ENCODE measurements at places on chromosomes 1 and 21.

- peak; percentile 37 for DNase-seq
Observed at GRCh38 chr1:1116701-1117468, 996 bp upstream of the C1orf159 start.

GRCh38 chr1:153025797-153026196, 5.2 kb upstream of the SPRR1B start:
- DNase-seq: no peak

DNA sequence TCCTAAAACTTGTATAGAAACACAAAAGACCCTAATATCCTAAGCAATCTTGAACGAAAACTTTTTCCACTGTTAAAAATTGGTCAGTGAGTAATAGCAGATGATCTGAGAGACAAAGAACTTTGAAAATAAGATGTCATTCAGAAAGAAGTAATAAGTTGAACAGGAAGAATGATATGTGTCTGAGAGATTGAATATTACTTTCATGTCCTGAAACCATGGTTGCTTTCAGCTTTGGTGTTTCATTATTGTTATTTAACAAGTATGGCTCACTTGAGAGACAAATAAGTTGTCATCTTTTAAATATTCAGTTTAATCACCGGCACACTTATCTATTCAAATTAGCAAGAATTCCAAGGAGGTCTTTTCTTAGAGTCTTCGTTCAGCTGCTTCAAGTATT, 11.4 kb downstream of the PRKACB start:
- no peak for DNase-seq

GRCh38 chr1:13583966-13584791, 547 bp downstream of the PDPN start:
- DNase-seq: no peak

GRCh38 chr1:22895357-22895756, 77.3 kb downstream of the LACTBL1 start:
- DNase-seq: no peak

DNA sequence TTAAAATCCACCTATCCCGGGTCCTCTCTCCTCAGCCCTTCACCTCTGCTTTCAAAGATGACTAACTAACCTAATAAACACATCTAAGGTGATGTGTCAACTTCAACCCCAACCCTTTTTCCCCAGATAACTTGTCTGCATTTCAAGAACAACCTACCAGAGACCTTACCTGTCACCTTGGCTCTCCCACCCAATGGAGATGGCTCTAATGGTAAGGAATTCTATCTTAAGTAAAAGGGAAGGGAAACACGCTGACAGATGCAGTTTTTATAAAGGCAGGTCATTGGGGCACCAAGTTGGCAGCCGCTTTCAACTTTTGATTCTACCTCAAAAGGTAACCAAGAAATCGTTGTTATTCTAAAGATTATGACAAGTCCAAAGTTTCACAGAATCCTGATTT, 37.6 kb downstream of the MRPL39 start:
- no peak for DNase-seq

DNA sequence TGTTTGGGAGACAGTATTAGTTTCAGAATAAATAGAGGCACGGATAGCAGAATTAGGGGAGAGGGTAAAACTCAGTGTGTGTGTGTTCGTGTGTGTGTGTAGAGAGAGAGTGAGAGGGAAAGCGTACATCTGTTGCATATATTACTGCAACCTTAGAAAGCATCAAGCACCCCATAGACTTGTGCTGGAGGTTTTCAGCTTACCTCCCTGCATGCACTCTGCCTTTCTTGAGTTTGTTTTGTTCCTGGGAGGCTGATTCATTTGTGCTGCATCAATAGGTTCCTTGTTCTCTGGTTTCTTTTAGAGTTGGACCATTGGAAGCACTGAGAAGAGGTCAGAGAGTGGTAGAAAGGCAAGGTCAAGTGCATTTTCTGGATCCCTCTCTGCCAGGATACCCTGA, 104.4 kb upstream of the KCNK1 start:
- DNase-seq: no peak

DNA sequence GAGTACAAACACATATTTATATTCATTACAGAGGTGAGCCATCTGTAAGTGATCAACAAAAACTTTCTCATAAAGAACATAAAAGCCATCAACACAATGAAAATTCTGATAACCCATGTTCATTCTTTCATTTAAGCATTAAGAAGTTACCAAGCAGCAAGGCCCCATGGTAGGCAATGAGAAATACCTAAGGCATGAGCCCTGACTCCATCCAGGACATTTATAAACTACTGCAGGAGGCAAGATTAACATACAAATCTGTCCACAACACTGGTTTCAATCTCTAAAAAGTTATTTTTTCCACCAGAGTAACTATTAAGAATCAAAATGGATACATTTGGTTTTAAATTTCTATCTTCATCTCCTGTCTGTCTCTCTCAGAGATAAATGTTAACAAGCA, 76.1 kb downstream of the SIPA1L2 start:
- no peak for DNase-seq

DNA sequence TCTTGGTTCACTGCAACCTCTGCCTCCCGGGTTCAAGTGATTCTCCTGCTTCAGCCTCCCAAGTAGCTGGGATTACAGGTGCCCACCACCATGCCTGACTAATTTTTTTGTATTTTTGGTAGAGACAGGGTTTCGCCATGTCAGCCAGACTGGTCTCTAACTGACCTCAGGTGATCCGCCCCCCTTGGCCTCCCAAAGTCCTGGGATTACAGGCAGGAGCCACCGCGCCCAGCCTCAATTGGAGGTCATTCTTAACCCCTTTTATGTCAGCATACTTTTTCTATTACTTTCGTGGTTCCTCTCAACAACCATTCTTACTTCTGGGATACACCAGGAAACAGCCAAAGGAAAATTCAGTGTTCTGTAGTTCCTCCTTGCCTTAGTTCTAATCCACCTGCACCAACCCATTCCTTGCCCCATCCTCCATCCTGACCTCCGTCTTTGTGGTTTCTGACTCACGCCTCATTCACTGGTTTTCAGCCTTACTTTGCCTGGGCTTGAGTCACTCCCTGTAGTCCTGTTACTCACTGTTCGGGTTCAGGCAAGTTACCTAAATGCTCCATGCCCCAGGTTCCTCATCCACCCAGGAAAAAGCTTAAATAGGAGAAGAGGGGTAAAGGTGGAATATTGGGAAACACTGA, 12.9 kb upstream of the BCL10 start:
- peak; percentile 73 for DNase-seq

DNA sequence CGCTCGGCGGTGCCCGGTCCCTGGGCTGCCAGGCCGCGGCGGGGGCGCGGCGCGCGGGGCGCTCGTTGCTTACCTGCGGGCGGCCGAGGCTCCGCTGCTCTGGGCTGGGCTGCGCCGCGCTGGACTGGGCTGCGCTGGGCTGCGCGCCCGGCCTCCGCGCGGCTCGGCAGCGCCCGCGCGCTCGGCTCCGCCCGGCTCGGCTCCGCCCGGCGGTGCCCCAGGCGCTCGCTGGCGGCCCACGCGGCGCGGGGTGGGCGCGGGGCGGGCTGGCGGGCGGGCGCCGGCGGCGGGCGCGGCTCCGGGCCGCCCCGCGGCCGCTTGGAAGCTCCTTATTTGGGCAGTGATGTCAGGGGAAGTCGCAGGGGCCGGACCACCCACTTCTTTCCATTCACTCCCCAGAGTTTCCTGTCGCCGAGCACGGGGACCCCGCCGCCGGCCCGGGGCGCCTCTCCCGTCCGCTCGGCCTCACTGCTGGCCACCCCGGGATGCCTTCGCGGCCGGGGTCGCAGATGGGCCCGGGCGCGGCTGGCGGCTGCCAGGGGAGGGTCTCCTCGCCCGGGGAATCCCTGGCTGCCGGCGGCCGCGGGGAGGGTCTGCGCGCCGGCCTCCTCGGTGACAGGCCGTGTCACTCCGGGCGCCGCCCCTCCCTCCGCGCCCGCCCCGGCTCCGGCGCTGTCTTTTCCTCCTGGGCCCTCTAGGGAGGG, 177.7 kb upstream of the EDN2 start:
- peak; percentile 67 for DNase-seq

GRCh38 chr1:202798260-202798659, 10.0 kb downstream of the KDM5B start:
- DNase-seq: no peak

DNA sequence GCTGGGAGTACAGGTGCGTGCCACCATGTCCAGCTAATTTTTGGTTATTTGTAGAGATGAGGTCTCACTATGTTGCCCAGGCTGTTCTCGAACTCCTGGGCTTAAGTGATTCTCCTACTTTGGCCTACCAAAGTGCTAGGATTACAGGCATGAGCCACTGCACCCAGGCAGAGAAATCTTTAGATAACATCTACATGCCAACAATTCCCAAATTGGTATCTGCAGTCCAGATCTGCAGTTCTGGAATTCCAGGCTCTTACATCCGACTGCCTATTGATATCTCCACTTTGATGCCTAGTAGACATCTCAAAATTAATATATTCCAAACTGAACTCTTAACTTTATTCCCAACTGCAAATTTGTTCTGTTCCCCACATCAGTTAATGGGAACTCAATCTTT, 23.3 kb downstream of the INAVA start:
- DNase-seq: no peak

Data from NB4 (cell line).